ENCODE measurements at places on chromosomes 11 and 22.

DNA sequence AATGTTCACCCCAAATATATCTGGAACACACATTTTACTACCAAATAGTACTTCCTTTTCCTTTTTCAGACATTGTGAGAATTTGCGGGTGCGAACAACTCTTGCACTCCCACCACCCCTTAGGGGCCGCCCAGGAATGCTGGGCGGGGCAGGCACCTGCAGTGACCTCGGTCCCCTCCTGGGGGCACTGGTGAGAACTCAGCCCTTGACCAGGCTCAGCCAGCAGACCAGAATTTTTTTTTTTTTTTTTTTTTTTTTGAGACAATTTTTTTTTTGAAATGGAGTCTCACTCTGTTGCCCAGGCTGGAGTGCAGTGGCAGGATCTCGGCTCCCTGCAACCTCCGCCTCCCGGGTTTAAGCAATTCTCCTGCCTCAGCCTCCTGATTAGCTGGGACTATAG is 75.8 kb downstream of the ARHGAP8 start:
- DNase-seq = no peak

- no peak for DNase-seq
Measured at GRCh38 chr22:49751318-49751965, 76.2 kb downstream of the BRD1 start.

GRCh38 chr11:112785149-112785548 is 176.1 kb upstream of the NCAM1 start:
- no peak for DNase-seq

DNA sequence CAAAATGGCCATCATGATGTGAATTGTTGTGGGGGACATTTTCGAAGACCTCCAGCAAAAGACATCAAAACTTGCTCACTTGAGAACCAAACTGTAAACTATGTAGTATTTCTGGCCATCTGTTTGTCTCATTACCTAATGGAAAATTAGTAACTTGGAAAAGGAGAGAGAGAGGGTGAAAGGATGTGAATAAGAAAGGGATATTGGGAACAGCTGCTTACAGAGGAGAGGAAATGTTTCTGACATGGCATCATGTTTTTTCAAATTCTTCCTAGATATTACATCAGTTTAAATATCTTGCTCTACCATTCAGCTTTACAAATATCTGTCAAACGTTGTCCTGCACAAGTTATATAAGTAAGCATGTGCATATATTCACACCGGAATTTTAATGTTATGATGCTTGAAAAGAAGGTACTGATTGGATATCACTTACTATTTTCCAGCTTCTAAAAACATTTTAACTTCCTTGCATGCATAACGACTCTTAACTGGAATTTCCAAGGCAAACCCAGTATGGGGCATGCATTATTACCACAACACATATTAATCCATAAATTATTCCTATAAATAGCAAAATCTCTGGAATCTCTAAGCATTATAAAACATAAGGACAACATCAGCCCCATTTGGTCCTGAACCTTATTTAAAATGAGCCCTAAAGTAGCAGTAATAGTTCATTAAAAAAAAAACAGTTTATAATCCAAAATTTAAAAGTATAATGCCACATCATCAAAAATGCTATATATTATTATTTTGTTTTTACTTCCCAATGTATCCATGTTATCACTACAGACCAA is 20.0 kb downstream of the GUCY1A2 start:
- no peak for DNase-seq

DNA sequence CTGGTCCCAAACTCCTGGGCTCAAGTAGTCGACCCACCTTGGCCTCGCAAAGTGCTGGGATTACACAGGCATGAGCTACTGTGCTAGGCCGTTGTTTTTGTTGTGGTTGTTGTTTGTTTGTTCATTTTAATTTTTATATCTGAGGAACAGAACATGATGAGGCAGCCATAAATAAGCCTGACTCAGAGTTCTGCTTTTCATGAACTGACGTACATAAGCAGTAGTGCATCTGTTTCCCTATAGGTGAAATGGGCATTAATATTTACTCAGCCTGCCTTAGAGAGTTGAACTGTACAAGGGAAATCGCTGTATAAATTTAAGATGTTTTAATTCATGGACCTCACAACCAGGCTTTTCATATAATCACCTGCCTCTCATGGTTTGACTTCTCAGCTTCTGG is 80.5 kb downstream of the PDHX start:
- DNase-seq = no peak

DNA sequence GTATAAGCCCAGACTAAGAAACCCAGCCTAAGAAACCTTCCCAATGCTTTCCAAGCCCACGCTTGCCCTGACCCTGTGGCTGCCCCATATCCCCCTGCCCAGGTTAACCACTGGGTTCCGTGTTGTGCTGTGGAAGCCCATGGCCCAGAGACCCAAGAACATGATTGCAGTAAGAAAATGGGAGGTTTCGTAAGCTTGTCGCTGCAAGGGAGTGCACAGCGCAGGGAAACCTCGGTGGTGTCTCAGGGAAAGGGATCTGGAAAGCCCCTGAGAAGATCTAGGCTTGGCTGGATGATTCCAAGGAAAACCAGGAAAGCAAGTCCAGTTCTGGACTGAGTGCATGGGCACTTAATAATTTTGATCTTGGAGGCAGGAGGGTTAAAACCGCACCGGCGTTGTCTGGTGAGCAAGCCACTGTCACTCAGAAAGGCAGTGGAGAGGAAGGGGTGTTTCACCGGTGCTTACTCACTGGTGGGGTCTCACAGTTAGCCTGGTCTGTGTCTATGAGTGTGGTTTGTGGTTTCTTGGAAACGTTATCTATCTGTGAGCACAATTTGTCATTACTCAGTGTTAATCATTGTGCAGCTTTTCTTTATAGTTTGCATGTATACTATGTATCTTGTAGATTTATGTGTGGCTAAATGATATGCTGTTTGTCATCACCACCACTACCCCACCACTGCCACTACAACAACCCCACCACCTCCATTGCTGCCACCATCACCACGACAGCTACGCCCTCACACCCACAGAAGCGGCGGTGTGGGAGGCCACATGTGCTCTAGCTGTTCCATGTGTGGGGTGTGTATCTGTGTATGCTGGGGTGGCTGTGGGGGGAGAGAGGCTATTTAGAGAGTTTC is 53.3 kb upstream of the PRDM11 start:
- no peak for DNase-seq

DNA sequence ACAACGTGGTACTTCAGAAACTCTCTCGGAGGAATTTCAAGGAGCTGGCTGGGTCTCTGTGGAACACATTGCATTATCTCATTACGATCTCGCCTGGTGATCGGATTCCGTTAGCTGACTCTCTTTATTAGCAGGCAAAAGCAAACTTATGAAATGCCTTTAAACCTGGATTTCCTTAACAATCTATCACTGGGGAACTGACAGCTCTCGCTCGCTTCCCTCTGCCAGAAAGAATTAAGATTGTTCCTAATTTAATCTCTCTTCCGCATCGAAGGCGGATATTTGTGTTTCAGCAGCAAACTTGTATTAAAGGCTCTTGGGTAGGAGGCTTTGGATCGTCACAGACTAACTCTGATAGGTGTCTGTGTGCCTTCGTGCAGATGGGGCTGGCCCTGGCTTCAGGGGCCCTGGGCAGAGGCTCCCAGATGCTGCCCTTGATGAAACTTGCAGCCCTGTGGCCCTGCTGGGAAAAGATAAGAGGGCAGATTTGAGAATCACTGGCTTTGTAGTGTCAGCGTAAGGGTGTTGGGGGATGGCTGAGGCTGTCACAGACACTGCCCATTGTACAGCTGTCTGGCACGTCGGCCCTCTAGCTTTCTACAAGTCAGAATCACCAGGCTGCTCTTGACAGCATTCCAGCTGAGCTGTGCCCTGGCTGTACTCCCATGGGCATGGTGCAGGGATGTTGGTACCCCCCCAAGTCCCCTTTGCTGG is 162.2 kb upstream of the NECTIN1 start:
- DNase-seq = no peak

DNA sequence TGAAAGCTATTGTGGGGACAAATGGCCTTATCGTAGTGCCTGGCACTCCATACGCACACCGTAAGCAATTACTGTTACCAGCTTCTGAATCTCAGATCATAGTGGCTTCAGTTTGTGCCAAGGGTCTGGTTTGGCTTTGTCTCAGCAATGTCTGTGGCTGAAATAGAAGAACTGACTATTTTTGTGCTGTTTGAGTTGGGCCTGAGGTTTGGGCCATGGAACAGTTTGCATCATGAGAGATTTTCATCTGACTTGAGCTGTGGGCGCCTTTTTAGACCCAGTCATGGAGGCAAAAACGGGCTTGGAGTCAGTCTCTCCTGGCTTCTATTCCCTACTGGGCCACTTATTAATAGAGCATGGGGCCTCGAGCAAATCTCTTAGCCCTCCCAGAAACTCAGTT is 121.1 kb upstream of the CRYBB3 start:
- DNase-seq = no peak
